ENCODE measurements at places on chromosomes 7 and 10. TPM values are rescaled to one million over a fixed set of nuclear protein-coding genes. Genes with fewer than 3 reads are reported as not detected.

Gene FGFR2
- polyA plus RNA-seq: 16.5 TPM

Gene PLXNA4
- 5.7 TPM for polyA plus RNA-seq

DNA sequence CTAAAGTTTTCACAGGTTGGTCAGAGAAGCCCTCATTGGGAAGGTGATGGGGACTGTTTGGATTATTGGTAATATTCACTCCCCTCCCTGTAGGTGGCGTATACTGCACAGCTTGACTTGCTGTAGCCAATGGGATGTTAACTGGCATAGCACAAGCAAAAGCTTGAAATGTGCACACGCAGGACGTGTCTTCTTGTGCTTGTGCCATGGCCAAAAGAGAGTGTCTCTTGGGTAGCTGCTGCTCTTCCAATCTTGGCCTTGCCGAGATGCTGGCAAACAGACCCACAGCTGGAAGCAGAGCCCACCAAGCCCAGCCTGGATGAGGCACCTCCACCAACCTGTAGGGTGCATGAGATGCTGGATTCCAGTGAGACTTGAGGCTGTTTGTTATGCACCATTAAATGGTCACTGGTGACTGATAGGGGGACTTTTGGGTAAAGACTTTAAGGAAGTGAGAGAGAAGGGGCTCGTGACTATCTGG lies 266.0 kb downstream of the GRID1 start:
- no peak for DNase-seq

Gene WNT2
- polyA plus RNA-seq: 0.57 TPM

DNA sequence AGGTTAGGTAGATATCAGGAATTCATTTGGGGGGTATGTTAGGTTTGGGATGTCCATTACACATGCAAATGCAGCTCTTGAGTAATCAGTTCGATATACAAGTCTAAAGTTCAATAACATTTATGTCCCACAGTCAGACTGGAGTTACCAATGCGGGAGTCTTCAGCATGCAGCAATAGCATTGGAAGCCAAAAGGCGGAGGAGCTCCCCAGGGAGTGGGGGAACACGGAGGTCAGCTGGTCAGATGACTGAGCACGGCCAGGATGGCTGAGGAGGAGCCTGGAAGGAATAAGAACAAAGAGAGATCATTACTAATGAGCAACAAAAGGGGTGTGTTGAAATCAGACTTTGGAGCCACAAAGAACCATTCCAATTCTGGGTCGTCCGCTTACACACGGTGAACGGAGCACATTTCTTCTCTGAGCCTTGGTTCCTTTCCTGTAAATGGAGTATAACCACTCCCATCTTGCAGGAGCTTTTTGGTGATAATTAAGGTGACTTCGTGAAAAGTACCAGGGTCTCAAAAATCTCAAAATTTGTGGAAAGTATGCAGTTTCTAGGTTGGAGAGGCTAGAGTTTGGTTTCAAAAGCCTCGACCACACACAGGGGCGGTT lies 478 bp upstream of the ZNF22 start:
- peak; percentile 93 for DNase-seq

Gene TYW1B
- 1.9 TPM for polyA plus RNA-seq

DNA sequence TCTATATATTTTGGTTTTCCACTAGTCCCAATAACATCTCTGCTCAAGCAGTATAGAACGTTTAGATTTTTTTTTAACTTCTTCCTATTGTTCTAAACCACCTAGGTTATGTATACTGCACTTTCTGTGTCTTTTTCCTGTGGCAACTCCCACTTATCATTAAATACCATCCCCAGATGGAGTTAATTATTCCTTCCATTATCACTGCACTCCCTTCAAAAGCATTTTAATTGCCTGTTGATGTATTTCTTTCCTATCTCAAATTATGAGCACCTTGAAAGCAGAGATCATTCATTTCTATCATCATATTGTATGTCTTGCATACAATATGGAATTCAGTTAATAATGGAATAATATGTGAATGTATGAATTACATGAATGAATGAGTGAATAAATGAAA lies 148.0 kb downstream of the HGF start:
- DNase-seq: no peak

DNA sequence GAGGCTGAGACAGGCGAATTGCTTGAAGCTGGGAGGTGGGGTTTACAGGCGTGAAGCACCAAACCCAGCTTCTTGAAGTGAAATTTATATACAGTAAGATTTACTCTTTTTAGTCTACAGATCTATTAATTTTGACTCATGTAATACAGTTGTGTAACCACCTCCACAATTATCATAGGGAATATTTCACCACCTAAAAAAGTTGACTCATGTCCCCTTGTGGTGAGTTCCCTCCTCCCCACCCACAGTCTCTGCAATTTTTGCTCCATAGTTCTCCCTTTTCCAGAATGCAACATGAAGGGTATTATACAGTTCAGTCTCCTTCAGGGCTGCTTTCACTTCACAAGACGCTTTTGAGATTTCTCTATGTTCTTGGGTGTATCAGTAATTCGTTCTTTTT lies 156.8 kb downstream of the FAM107B start:
- DNase-seq: no peak

Gene TMEM176B
- 114 TPM for polyA plus RNA-seq

DNA sequence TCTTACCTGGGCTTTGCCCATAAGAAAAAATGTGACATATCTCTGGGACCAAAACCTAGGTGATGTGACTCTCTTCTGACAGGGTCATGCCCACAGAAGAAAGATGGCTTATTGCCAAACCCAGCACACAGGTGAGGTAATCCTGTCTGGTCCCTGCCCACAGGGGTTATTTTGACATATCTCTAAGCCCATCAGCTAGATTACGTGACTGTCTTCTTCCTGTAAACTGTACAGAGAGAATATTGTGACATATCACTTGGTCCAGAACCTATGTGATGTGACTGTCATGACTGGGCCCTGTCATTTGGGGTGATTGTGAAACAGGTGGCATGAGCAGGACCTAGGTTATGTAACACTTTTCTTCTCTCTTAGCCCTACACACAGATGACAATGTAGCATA lies 48.8 kb upstream of the ZNF680 start:
- DNase-seq: no peak

Gene BTBD16
- not detected for polyA plus RNA-seq

- DNase-seq: no peak
Observed at GRCh38 chr10:101616415-101617101, 28.4 kb downstream of the DPCD start.

DNA sequence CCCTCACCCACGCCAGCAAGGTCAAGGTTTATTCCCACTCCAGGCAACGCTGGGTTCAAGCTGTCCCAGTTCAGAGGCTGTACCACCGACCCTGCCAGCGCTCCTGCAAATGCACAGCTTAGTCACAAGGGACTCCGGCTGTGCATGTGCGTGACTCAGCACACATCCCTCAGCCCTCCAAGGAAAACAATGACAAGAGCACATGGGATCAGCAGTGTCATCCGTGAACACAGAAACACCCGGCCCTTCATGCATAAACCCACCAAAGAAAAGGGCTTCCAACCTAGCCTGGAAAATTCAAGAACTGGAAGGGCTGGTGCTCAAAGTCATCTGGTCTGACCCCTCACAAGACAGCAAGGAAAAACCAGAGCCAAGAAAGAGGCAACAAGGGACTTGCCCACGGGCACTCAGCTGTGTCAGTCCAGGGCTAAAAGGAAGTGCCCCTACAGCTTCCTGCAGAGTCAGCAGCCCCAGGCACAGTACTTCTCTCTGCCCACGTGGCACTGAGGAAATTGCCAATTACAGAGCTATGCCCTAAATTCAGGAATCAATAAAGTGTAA lies 106.1 kb downstream of the KCNMA1 start:
- peak; percentile 71 for DNase-seq

DNA sequence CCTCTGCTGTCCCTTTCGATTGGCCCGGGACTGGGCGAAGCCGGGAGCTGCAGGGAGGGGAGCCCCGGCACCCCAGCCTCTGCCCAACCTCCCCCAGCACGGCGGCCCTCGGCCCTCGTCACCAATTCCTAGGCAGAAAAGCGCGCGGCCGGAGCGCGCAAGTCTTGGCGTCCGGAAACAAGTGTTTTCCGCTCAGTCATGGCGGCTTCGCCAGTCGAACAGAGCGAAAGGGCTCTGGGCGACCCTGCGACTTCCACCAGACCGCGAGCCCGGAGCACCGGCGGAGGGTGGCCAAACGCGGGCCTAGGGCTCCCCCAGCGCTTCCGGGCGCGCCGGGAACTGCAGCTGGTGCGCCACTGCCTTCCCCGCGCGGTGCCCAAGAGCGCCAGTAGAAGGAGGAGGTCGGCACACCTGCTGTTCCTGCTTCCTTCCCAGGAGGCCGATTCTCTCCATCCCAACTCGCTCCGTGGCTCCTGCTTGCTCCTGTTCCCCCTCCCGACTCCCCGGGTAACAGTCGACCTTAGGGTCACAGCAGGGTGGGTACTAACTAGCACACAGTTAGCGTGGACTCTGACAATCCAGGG lies 729.9 kb downstream of the ZWINT start:
- peak; percentile 84 for DNase-seq

Gene MARCHF5
- polyA plus RNA-seq: 15.8 TPM

Gene SEC61A2
- polyA plus RNA-seq: 11.7 TPM

GRCh38 chr7:139321071-139321745 lies 19.9 kb upstream of the FMC1 start:
- DNase-seq: no peak

- no peak for DNase-seq
Observed at GRCh38 chr10:19570991-19571390, 245.2 kb upstream of the PLXDC2 start.
